ENCODE measurements at places on chromosomes 7 and 10.

GRCh38 chr7:6234384-6234783 lies 38.0 kb downstream of the CYTH3 start:
- DNase-seq, result no peak

- no peak for DNase-seq
Observed at GRCh38 chr10:17793823-17794644, 15.1 kb upstream of the MRC1 start.

GRCh38 chr7:57370066-57370738 lies 79.8 kb upstream of the ZNF716 start:
- no peak for DNase-seq

DNA sequence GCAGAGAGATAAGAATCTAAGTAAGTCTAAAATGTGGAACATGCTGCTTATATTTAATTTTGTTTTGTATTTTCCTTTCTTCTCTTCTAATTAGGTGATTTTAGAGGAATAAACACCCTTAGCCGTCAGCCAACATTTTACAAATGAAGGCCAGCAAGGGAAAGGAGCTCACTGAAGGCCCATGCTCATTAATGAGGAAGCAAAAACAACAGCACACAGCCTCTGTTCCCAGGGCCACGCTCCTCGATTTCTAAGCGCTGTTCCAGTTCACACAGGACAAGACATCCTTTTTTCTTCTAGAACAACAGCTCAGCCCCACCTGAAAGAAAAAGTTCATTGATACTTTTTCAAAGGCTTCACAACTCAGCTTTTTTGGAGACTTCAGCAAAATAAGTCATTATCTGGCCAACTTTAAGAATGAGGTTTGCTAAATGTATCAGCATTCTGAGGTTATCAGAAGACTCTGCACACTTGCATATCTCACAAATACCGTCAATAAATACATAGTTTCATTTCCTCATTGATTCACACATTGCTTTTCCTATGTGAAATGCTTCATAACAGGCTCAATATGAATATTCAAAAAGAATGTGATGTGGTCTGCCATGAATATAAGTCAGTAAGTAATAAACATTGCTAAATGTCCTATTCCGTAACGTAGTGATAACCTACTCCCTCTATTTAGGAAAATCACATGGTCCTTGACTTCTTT lies 34.8 kb upstream of the SFMBT2 start:
- no peak for DNase-seq

- no peak for DNase-seq
Observed at GRCh38 chr10:51178634-51179033, 104.3 kb downstream of the PRKG1 start.

- DNase-seq, result no peak
Observed at GRCh38 chr10:86651021-86651471, 3.3 kb upstream of the OPN4 start.

- no peak for DNase-seq
Observed at GRCh38 chr7:110854651-110855050, 236.3 kb upstream of the LRRN3 start.

DNA sequence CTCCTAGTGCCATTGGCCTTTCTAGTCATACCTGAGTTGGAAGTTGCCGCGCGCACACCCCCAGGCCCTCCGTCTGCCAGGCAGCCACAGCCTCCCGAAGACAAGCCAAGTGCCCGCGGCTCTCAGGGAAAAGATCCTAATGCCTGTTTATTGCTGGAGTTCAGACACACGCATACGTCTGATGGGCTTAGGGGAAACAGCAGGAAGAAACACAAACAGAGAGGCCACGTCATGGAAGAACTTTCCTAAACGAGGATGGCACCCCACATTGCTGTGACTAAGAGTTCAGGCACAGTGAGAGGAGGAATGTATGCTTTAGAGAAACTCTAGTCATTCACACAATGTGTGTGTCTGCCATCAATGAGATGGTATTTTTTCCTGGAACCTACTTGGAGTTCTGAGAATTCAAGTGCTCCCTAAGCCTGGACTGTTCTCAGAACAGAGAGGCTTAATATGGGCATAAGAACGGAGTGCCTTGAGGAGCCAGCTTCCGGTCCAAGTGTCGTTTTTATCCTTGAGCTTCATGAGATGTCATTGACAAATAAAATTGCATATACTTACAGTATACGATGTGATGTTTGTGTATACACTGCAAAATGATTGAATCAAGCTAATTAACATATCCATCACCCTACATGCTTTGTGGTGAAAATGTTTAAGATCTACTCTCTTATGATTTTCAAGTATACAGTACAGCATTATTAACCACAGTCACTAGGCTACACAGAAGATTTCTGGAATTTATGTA lies 11.6 kb upstream of the RBP3 start:
- DNase-seq, result no peak

- no peak for DNase-seq
Observed at GRCh38 chr7:84633-85020, 107.7 kb upstream of the FAM20C start.

- no peak for DNase-seq
Observed at GRCh38 chr7:8384901-8385300, 48.5 kb upstream of the NXPH1 start.

DNA sequence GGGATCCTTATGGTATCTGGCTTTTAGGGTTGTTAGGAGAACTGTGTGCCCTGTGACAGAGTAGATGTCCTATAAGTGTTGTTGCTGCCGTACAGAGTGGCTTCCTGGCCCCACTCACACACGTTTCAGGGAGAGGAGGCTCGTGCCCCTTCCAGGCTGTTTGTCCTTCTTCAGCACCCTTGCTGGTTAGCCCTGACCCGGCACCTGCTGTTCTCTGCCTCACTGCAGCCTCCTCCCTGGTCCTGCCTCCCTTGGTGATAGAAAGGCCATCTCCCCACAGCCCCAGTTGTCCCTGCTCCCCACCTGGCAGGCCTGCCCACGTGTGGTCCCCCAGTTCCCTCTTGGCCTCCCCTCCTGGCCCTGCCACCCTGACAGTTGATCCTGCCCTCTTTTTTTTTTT lies 2.3 kb downstream of the CLIP2 start:
- DNase-seq, result no peak

- no peak for DNase-seq
Observed at GRCh38 chr7:27901028-27901760, 161.2 kb downstream of the TAX1BP1 start.

All from stimulated activated CD4-positive, alpha-beta T cell treated with anti-CD3 and anti-CD28 coated beads, Interleukin-1b, Interleukin-23, amount 100 ng/mL, for 1 hour (primary cell).